ENCODE measurements at places on chromosomes 6 and 20.

DNA sequence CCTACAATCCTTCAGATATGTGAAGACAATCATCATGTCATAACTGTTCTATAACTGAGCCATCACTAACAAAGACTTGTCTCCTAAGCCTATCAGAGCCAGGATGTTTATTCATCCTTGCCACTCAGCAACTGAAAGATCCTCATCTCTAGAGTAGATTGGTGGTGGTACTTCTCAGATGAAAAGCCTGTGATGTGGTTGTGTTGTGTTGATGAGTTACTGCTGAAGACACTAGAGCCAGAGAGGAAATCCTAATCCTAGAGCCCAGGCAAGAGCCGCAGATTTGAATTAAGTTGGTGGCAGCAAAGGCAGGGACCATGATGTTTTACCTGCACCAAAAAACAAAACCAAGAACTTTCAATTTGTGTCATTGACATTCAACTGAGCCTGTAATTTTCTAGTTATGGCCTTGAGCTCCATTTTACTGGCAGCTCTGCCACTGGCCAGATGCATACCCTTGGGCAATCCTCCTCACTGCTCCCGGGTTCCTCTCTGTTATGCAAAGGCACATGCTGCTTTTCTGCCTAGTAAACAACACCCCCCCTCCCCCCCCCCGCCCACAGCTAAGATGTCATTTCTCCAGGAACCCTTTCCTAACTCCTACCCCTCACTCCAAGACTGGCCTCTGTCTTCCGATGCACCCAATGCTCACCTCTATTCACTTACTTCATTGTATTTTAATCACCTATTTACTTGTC is 50.2 kb upstream of the REV3L start:
- DNase-seq: no peak

DNA sequence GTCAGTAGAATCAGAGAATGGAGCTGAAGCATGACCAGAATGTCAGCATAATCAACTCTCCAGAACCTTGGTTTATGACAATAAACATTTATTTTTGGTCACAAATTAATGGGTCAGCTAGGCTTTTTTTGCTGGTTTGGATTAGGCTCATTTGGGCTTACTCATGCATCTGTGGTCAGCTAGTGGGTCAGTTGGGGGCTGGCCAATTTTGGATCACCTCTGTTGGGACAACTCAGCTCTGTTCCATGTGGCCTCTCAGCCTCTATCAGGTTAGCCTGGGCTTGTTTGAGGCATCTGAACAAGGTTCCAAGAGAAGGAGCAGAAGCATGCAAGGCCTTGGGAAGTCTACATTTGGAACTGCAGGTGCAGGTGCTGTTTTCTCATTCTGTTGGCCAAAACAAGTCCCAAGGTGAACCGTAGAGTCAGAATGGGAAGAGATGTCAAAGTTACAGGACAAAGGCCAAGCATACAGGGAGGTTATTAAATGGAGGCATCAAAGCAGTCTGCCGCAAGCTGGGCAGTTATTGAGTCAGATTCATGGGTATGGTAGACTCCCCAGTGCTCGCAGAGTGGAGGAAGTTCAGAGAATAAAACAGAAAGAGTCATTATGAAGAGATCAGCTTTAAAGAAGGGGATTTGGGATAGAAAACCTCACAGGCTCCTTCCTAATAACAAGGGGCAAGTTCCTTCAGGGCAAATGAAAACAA is 173.0 kb downstream of the PLCB4 start:
- DNase-seq: no peak

DNA sequence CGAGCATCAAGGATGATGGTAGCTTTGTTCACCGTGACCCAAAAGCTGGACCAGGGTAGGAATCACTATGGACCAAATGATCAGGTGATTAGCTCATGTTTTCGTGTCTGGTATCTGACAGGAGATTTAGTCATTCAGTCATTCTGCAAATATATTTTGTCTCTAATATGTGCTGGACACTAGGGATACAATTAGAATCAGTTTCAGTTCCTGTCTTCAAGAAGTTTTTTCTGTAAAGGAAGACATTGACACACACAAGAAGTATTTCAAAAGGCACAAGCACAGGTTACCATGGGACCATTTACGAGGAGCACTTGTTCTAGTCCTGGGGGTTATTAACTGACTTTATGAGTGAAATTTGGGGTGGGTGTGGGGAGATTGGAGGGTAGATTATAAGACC is 244.9 kb downstream of the HIVEP2 start:
- DNase-seq: no peak

GRCh38 chr20:23664954-23665353 is 23.9 kb downstream of the CST4 start:
- no peak for DNase-seq

DNA sequence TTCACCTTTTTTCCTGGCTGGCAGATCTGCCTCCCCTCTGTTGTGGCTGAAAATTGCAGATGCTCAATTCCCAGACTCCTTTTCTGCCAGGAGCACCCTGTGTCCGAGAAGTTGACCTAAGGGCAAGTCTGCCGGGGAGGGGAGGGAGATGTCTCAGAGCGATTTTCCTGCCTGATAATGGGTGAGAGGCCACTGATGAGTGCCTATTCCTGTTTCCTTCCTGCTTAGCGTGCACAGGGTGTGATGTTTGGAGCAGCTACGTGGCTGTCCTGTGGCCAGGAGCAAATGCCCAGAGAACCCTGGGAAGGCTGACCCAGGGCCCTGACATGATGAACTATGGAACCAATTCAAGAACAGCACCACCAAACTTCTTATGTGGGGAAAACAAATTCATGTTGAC is 22.5 kb downstream of the SOX4 start:
- DNase-seq: no peak

GRCh38 chr6:158653577-158654354 is 3.9 kb downstream of the SYTL3 start:
- DNase-seq: no peak

DNA sequence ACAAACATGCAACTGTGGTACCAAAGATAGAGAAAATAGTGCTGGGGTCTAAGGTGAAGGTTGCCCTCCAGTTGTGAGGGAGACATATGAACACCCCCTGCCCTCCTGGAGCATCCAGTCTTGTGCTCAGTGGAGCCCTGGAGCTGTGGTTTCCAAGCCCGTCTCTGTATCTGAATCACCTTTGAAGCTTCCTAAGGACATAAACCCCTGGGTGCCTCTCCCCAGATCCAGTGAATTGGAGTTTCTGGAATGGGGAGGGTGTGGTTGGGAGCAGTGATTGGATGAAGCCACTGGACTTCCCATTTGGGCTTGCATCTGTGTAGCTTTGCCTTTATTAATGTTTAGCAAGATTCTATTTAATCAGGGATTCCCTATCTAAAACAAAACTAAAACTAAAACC is 22.4 kb upstream of the E2F3 start:
- DNase-seq: no peak

DNA sequence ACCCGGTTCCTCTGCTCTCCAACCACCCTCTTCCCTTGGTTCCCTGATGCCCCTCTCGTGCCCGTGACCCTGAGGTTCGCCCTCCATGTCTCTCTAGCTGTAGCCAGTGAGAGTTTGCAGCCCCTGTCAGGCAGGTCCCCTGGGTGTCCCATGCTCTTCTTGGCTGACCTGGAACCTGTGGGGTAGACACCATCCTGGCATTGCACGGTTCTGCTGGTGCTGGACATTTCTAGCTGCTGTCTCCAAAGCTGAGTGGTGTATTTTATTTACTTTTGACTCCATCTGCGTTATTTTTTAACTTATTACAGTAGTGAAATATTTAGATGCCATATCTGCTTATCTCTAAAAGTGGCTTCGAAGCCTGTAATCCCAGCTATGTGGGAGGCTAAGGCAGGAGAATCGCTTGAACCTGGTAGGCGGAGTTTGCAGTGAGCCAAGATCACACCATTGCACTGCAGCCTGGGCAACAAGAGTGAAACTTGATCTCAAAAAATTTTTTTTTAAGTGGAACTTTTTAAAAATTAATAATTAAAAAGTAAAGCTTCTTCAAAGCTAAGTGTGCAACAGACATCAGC is 12.5 kb downstream of the ENTPD6 start:
- DNase-seq: no peak

- DNase-seq: no peak
Observed at GRCh38 chr6:165519316-165519715, 143.7 kb downstream of the PDE10A start.

DNA sequence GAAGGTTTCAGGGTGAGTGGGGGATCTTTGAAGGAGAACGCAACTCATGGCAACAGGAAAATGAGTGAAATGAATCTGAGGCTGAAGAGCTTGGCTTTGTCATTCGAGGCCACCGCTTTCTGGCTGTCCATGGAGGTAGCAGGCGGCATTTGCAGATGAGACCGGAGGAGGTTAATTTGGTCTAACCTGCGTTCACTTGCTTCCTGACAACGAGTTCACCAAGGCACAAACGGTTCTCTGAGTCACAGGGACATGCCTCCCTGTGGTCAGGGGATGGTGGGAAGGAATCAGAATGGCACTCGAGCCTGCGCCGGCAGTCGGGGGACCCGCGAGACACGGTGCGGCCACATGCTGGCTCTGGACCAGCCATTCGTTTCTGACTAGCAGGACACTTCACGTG is 75.0 kb downstream of the IRF4 start:
- DNase-seq: no peak

DNA sequence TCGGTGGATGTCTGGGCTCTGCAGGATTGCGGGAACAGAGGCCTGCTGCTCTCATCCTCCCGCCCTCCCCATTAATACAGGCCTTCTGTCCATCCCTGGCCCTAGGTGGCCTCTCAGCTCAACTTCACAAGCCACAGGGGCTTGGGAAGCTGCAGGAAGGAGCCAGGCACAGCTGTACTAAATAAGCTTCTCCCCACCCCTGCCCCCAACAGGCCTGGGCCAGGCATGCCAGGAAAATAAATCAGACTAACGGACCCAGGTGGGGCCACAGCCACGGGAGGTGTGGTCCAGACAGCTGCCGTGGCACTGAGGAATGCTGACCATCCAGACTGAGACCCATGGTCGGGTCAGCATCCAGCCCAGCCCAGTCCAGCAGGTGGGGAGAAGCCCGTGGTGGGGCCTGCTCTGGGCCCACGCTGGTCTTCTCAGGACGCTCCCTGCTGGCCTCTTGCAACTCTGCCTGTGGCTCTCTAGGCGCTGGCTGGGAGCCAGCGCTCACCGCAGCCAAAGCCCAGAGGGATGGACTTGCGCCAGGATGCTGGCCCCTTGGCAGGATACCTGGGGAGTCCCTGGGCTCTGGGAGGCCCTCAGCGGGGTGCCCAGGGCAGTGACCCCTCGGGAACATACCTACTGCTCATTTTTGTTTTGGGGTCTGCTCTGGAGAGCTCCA is 8.6 kb upstream of the YTHDF1 start:
- DNase-seq: no peak

DNA sequence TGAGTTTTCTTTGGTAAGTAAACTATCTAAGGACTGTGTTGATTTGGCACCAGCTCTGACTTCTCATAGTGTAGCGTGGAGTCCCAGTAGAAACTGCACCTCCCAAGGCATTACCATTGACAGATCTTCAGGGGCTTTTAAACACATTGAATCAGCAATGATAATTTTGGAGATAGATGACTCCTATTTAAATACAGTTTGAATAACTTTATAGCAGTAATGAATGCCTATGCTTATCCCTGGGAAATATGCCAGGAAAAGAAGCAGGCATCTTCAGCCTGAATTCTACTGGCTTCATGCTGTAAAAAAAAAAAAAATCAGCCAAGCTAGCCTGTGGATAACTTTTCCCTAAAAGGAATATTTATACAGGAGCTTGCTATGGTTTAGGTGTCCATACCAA is 895.9 kb downstream of the EYS start:
- no peak for DNase-seq

DNA sequence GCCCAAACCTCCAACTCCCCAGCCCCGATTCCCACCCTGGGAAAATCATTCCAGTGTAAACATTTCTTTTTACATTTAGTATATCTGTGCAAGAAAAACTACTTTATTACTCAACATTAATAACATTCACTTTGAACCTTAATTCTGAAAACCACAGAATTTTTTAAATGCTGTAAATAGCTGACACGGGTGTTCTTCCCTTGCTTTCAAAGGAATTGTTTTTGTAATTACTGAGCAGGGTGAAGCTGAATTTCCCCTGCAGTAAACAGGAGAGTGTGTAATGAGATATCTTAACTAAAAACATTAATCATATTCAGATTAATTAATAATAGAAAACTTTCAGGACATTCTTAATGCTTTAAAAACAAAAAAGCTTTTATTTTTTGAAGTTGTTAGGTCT is 99.3 kb upstream of the CITED2 start:
- DNase-seq: no peak

DNA sequence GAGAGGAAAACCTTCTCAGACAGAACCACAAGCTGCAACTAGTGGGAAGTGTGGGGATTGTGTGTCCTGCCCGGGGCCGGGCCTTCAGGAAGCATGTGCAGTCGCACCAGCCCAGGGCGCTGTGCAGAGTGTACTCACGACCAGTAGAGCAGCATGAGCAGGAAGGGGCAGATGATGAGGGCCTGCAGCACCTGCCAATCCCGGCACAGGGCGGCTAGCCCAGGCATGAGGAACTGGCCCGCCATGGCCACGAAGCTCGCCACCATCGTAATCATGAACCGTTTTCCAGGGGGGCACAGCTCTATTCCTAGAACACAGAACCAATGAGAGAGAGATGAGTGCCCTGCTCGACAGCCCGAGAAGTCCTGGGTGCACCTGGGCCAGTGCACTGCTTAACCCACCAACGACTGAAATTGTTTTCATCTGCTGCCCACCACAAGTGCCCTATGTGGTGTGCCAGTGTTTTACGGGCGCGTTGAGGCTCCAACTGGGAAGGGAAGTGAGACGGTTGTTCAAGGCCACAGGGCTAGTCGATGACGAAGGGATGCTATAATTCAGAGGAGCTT is 65.0 kb downstream of the PSMG4 start:
- no peak for DNase-seq

DNA sequence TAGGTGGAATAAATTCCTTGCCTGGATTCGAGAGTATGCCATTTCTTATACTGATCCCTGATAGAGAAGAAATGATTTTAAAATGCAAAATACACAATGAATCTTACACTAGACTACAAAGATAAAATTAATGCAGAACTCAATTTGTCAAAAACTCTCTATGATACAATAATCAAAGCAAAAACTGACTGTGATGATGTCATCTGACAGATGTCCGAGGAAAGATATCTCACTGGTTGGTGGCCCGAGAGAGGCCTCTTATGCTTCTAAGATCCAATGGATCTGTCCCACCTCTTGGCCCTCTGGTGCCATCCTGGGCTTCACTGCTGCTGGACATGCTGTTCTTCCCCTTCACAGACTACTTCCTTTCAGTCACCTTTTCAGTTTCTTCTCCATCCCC is 14.4 kb upstream of the GSTA4 start:
- no peak for DNase-seq

Measured in NCI-H524 treated with DMSO at 0.1 percent for 48 hours (cell line).